ENCODE measurements at places on chromosomes 6 and 20.
A peak's percentile ranks its signal among the peaks of the same experiment; 100 is the strongest.

DNA sequence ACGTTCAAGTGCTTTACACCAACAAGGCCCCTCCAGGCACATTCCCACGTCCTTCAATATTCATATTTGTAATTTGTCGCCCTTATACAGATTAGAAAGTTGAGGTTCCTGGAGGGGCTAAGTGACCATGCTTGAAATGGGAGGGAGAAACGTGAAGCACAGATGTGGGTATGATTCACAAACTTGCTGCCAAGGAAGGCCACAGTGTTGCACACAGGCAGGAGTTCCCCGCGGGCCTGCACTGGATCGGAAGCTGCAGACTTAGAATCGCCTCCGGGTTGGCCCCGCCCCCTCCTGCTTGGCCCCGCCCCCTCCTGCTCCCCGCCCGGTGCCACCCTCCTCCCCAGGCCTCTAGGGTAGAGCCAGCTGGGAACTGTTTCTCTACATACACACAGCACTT is 58.2 kb upstream of the QKI start:
- peak; percentile 80 for DNase-seq

GRCh38 chr6:170279426-170279825 is 11.5 kb downstream of the DLL1 start:
- DNase-seq = no peak

- no peak for DNase-seq
Observed at GRCh38 chr20:57379263-57379647, 11.9 kb upstream of the RBM38 start.

DNA sequence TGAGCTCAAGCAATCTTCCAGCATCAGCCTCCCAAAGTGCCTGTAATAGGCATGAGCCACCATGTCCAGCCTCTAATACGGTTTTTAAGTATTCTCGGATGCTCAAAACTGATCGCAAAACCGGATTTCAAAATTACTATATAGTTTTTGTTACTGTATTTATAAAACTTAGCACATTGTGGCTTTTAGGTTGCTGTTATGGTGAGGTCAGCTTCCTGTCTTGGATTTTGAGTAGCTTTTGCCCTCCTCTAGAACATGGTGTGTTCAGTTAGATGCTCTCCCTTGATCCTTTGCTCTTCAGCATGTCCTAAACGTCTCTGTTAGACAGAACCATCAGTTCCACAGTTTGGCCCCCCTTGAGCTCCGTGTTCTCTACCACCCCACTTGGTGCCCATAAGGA is 96.2 kb downstream of the RPP40 start:
- no peak for DNase-seq

DNA sequence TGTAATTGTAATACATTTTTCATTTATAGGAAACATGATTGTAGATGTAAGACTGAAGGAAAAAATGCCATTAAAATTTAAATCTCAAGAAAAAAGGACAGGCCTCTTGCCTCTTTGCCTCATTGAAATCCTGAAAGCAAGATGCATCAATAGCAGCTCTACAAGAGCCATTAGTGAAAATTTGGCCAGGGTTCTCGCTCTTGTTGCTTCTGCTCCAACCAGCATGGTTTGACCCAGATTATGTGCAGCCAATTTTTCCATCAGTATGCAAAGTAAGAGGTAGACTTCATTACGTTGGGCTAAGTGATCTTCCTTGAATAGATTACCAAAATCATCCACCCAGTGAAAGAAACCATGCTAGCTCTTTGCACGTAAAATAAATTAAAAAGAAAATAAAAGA is 106.6 kb downstream of the SGK1 start:
- DNase-seq = no peak

GRCh38 chr6:71139249-71139648 is 149.4 kb upstream of the OGFRL1 start:
- DNase-seq = peak; percentile 38
